ENCODE measurements at places on chromosomes 5 and 9. TPM values are rescaled to one million over a fixed set of nuclear protein-coding genes. Genes with fewer than 3 reads are reported as not detected.

Gene MYORG
- total RNA-seq = 0.23 TPM

Gene SH3TC2
- total RNA-seq = 2.9 TPM

- DNase-seq = no peak
Measured at GRCh38 chr5:180607861-180608571, 16.7 kb upstream of the SCGB3A1 start.

DNA sequence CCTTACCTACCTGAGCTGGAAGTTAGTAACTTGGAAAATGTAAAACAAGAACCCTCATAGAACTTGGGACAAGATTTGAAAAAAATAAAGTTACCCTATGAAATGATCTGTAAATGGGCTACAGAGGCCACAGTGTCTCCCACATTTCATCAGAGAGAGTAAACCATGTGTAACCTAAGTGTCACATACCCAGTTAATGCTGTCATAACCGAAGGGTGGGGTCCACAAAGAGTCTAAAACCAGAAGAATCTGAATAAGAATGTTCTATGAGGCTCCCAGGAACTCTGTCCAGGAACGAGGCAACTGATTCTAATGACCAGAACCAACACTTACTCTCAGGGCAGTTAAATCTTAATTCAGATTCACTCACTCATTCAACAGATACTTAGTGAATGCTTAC, 1.0 kb upstream of the FAM13B start:
- no peak for DNase-seq

Data from MG63 (cell line).